ENCODE measurements at places on chromosomes 2 and 18. TPM values are rescaled to one million over a fixed set of nuclear protein-coding genes. Genes with fewer than 3 reads are reported as not detected.

DNA sequence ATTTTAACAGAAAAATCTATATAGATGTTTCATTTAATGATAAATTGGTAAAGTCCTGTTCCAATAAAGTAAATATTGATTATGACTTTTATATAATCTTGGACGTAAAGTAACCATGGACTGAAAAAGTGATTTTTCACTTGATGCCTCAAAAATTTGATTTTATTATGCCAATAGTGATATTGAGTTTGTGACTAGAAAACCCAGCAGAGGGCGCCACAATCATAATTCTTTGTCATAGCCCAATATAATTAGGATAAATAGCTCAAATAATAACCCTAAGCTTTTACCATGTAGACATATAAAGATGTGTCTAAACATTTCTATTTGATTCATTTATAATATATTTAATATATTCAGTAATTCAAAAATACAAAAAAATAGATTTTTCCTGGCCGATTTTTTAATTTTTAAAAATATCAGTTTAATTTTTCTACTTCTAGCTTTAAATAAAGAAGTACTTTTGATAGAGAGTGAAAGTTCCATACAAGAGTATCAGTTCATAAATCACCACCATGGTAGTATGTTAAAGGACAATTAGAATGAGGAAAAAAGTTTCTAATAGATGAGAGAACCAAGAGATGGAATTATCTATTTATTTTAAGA lies 30.7 kb downstream of the CAMKMT start:
- DNase-seq = no peak

DNA sequence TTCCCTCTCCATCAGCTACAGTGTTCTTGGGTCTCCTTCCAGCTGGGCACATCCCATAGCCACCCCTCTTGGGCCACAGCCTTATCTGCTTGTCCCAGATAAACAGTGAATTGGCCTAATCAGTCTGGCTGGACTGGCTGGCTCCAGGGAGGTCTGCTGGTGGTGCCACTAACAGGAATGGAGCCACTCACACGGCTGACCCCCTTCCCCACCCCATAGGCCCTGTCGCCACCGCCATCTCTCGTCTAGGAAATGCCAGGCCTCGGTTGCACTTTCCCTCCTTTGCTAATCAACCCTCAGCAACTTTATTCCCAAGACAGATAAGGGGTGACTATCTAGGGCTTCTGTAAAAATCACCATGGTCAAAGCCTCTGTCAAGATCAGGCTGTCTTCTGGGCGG lies 23.0 kb upstream of the TNP1 start:
- no peak for DNase-seq

LIMS3 gene
- 2.4 TPM for total RNA-seq

- DNase-seq = no peak
These were observed 398.3 kb upstream of the TNP1 start for GRCh38 chr2:217258170-217258569.

- no peak for DNase-seq
These were observed 79.0 kb downstream of the ZCCHC2 start for GRCh38 chr18:62601871-62602270.

DNA sequence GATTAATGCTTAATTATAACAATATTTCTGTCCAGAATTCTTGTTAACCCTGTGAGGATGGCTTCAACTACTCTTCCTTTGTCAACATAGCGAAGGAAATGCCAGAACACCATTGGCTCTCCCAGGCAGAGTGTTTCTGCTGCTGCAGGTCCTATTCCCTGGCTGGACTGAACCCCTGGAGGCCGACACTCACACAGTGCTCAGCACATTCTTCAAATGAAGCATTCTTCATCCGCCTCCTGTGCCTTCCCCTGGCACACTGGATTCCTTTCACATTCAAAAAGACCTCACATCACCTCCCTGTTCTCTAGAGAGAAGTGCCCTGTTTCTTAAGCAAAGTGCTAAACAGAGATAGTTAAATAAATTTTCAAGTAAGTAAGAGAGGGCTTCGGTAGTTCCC lies 187.3 kb upstream of the MSH6 start:
- DNase-seq = no peak

TMEM163 gene
- 31.9 TPM for total RNA-seq

- no peak for DNase-seq
These were observed 139.5 kb downstream of the SUCLG1 start for GRCh38 chr2:84319581-84319980.

SERPINB4 gene
- not detected for total RNA-seq

GRCh38 chr2:41990245-41990644 lies 57.6 kb upstream of the PKDCC start:
- no peak for DNase-seq

DNA sequence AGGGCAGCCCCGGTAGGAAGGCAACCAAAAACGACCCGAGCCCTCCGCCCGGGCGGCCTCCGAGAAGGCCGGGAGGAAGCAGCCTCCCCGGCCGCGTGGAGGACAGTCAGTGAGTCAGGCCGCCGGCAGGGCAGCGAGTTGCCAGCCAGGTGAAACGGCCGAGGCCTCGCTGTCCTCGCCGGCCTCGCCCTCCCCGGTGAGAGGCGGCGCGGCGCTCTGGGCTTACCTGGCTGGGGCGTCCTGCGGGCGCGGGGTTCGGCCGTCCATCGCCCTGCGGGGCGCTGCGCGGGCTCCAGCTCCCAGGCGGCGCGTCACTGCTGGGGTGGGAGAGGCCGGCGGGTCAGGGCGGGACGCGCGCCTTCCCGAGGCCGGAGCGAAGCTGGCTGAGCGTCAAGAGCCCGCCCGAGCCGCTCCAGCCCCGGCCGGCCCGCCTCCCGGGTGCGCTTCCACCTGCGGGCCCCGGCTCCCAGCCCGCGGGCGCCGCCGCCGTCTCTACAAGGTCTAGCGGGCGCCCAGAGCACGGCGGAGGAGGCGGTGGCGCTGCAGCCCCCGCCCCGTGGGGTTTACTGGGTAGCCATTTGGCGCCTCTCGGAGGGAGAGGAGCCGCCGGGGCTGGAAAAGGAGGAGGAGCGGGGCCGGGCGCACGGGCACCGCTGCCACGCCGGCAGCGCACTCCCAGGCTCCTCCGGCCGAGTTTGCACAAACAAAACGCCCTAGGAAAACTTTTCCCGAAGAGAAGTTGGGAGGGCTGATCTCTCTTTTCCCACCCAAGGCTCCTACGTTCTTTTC lies 499 bp downstream of the COBLL1 start:
- DNase-seq = peak; percentile 84

- no peak for DNase-seq
These were observed 9.9 kb downstream of the DYSF start for GRCh38 chr2:71463342-71463654.

DNA sequence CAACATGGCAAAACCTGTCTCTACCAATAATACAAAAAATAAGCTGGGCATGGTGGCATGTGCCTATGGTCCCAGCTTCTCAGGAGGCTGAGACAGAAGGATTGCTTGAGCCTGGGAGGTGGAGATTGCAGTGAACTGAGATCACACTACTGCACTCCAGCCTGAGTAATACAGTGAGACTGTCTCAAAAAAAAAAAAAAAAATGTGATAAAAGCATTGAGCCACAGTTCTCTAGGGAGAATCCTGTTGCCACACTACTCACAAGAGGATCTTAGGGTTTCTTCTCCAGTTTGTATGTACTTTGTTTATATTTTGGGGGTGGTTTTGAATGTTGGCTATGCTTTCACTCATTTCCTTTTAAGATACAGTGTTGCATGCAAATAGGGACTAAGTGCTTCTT lies 62.0 kb downstream of the TMEM185B start:
- no peak for DNase-seq

GRCh38 chr2:183222751-183223150 lies 98.5 kb downstream of the NUP35 start:
- DNase-seq = no peak

PLGLB2 gene
- 1.8 TPM for total RNA-seq

DNA sequence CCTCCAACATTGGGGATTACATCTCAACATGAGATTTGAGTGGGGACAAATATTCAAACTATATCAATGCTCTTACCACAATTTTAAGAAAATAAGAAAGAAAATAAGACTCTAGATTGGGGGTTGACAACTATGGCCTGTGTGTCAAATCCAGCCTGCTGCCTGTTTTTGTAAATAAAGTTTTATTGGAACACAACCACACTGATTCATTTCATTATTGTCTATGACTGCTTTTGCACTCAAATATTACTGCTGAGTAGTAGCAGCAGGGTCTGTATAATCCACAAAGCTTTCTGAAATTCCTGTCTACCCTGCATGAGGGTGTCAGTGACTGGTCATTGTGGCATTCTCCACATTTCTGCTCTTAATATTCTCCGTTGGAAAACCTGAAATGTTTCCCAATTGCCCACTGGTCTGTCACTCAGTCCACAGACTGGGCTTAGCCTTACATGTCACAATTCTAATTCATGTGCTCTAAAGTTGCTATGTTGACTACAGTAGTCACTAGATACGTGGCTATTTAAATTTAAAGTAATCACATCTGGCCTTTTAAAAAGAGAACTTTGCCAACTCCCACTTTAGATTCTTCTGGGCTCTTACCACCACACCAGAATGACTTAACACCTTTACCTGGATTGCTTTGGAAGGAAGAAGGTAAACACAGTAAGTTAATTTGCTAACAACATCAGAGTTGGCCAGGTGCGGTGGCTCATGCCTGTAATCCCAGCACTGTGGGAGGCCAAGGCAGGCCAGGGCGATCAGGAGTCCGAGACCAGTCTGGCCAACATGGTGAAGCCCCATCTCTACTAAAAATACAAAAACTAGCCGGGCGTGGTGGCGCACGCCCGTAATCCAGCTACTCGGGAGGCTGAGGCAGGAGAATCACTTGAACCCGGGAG lies 86.9 kb downstream of the CLHC1 start:
- no peak for DNase-seq

DNA sequence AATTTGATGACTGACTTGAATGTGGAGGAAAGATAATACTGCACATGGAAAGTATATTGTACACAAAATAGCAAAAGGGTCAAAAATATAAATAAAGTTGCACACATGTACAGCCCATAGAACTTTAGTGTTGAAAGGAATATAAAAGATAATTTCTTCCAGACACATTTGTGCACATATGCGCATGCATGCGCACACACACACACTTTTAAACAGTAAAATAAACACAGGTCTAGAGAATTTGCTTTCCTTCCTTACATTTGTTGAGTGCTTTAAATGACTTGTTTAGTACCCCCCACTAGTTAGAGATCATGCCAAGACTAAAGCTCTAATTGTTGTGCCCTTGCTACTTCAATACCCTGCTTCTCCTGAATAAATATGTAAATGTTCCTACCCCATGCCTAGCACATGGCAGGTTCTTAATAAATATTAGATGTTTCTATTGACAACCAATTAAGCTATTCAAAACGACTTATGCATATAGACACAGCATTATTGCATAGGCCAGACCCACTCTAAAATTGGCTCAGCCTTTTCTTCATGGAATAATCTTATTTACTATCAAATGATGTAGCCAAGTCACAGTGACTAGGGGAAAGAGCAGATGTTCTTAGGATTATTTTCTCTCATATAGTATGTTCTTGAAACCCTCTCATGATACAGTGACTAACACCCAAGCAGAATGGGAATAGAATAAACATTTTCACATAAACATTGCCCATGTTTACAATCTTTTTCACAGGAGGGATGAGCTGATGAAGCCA lies 165.5 kb upstream of the ACVR2A start:
- DNase-seq = no peak

GRCh38 chr18:34281722-34282121 lies 57.0 kb upstream of the NOL4 start:
- DNase-seq = no peak

DSG2 gene
- total RNA-seq = 27.6 TPM

GLI2 gene
- 3.3 TPM for total RNA-seq

DNA sequence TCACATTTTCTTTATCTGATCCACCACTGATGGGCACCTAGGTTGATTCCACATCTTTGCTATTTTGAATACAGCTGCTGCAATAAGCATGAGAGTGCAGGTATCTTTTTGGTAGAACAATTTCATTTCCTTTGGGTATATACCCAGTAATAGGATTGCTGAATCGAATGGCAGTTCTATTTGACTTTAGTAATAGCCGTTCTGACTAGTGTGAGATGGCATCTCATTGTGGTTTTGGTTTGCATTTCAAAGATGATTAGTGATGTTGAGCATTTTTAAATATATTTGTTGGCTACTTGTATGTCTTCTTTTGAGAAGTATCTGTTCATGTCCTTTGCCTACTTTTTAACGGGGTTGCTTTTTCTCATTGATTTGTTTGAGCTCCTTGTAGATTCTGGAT lies 72.3 kb downstream of the CCDC138 start:
- no peak for DNase-seq

DNA sequence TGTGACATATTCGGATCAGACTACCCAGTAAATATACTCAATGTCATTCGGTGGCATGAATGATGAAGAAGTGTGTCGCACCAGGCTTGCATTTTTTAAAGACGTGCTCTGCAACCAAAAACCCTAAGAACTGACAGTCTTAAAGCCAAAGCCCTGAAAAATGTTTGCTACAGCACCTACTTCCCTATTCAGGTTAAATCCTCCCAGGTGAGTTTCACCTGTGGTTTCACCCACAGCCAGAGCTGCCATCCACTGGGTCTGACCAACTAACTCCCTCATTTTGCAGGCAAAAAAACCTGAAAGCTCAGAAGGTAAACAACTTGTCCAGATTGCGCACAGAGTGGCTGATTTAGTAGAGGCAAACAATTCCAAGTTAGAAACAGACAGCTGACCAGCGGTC lies 222.3 kb upstream of the MGAT5 start:
- DNase-seq = no peak

DNA sequence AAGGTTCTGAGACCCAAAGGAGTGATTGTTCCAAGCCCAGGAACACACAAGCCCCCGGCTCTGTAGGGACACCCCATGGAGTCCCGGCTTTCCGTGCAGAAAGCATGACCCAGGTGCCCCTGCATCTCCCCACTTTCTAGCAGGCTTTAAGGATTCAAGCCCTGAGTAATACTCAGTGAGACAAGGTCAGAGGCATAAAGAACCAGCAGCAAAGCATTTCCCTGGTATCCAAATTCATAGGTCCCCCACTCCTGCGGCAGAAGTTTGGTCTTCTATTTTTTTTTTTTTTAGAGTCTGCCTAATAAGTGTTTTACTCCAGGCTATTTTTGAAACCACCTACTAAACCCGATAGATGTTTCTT lies 16.3 kb downstream of the TSHZ1 start:
- no peak for DNase-seq

DNA sequence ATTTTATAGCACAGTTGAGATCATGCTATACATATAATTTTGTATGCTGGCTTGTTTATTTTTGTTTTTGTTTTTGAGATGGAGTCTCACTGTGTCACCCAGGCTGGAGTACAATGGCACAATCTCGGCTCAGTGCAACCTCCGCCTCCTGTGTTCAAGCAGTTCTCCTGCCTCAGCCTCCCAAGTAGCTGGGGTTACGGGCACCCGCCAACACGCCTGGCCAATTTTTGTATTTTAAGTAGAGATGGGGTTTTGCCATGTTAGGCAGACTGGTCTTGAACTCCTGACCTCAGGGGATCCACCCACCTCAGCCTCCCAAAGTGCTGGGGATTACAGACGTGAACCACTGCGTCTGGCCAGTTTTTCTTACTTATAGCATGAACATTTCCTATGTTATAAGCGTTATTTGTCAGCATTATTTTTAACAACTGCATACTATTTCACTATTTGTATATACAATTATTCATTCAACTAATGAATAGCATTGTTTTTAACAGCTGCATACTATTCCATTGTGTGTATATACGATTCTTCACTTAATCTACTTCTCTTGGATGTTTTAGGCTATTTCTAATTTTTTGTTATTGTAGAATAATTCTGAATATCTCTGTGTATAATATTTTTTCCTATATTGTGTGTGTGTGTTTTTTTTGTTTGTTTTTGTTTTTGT lies 3.5 kb downstream of the EHD3 start:
- no peak for DNase-seq

Measured in lower lobe of right lung (tissue), 2 donors.